Suppressor macrophage treated with lipopolysaccharide for 1 hour (primary cell): ENCODE measurements at places on chromosomes 1 and 21.

DNA sequence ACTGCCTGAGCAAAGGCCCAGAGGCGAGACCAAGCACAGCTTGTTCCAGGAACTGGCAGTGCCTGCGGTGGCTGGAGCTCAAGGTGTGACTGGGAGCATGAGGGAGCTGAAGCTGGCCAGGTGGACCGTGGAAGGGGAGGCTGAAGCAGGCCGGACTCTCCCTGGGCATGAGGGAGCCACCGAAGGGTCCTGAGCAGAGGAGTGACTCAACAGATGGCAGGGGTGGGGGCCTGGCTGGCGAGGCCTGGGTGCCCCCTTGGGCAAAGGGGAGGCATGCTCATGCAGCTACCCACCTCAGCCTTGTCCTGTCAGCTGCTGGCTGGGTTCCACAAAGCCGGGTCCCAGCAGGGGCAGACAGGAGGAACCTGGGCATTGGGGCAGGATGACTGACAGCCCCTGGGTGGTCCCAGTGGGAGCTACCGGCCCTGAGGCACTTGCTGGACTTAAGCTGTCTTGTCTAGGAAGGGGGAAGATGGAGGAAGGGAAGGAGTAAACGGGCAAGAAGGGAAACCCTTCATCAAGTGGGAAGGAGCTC, 118.9 kb downstream of the LACTBL1 start:
- no peak for DNase-seq

GRCh38 chr21:45709173-45709572, 65.6 kb downstream of the PCBP3 start:
- peak; percentile 78 for DNase-seq

DNA sequence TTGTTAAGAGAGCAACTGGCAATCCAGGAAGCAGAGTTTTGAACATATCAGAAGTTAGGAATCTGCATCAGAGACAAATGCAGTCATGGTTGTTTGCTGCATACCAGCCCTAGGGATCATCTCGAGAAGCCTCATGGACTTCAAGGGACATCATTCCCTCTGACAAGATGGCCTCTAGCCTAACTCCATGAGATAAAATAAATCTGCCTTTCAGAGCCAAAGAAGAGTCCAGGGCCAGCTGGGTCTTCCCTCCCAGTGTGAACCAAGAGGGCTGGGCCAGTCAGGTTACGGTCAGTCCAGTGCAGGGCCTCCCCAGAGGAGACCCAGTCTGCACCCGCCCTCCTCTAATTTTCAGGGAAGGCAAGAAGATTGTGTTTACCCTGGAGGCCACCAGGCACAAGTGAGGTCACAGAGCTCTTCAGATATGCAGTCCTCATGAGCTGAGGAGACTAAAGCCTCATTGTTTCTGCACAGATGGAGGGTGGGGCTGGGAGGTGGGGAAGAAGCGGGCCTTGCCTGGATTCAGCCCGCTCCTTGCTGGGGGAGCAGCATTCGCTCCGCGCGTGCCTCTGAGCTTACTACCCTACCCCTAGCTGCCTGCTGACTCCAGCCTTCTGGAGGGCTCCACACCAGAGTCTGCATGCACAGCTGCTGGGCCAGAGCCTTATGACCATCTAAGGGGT, 52.8 kb downstream of the CAPN2 start:
- no peak for DNase-seq

DNA sequence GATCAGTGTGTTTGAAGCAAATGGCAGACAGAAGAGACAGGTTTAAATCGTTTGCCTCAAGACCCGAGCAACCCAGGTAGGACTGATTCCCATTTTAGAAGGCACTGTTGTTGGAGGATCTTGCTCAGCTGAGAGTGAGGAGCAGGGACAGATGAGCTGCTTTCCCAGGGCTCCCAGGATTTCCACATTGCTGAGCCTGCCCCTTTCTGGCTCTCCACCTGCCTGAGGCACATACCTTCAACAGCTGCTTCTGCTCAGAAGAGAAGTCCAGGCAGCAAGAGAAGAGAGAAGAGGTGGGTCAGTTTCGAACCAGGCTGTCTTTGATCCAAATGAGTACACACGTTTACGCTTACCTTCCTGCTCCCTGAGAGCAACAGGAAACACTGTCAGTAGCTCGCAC, 5.7 kb downstream of the TNNT2 start:
- DNase-seq: no peak
